Stimulated activated CD4-positive, alpha-beta T cell treated with anti-CD3 and anti-CD28 coated beads, Interleukin-12 subunit alpha, Interleukin-12 subunit beta, amount 100 ng/mL, for 4 hours (primary cell): ENCODE measurements at places on chromosomes 12 and 14.

GRCh38 chr12:61687407-61687806 is 572.8 kb upstream of the USP15 start:
- no peak for DNase-seq

GRCh38 chr12:109697877-109698468 is 15.7 kb upstream of the FAM222A start:
- DNase-seq, result no peak

DNA sequence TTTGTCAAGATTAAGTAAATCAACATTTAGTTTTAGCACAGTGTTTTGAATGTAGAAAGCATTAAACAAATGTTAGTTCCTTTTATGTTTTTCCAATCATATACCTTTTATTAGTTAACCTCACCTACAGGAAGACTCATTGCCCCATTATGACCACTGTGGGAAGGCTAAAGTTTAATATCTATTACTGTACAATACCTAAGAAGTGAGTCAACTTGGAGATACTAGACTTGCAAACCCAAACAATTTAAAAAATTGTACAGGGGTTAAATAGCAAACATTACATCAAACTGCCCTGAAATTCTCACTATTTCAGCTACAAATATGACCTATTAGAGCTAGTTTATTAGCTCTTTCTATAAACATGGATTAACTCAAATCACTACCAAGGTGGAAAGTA is 8.6 kb upstream of the G2E3 start:
- DNase-seq, result no peak

- no peak for DNase-seq
Observed at GRCh38 chr12:41981758-41982157, 162.9 kb downstream of the GXYLT1 start.

DNA sequence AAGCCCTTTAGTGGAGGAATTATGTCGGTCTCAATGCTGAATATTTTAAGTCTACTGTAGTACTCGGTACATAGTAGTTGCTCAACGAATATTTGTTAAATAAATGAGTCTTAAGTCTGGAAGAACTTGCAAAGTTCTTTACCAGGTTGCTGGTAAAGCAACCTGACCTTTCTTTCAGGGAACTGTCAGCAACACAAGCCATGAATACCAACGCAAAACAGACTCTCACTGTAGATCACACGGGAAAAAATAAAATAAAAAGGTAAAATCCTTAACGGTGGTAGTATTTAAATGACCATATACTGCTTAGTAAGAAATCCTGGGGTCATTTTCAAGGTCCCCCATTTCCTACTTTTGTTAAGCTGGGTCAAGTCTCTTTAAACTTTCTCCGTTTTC is 447 bp upstream of the NUBPL start:
- no peak for DNase-seq

DNA sequence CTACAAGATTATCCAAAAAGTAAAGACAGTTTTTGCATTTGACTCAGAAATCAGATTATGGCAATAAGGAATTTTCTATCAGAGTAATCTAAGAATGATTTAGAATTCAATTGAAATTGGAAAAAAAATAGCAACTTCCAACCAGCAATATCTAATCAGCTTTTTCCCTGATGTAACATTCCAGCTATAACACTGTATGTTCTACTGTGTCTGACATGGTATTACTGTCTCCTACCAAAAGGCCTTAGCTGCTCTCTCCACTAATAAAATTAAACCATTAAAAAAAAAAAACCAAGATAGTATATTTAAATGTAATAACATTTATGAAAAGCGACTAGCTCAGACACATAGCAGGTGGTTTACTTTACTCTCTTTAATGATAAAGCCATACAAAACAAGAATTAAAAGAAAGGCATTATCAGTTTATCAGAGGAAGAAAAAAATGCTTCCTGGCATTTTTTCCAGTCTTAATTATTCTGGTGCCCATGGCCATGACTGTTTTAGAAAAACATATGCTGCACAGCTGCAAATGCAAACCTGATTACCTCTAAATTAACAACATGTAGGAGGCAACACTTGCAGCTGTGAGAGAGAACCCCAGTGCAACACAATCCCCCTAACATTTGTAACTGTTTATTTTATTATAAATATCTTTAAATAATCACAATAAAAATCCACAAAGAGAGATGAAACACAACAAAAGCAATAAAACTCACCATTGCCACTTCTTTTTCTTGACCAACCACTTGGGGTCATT is 28.8 kb downstream of the PHLDA1 start:
- DNase-seq, result no peak
